ENCODE measurements at places on chromosomes 1 and 21.
A peak's percentile ranks its signal among the peaks of the same experiment; 100 is the strongest.

DNA sequence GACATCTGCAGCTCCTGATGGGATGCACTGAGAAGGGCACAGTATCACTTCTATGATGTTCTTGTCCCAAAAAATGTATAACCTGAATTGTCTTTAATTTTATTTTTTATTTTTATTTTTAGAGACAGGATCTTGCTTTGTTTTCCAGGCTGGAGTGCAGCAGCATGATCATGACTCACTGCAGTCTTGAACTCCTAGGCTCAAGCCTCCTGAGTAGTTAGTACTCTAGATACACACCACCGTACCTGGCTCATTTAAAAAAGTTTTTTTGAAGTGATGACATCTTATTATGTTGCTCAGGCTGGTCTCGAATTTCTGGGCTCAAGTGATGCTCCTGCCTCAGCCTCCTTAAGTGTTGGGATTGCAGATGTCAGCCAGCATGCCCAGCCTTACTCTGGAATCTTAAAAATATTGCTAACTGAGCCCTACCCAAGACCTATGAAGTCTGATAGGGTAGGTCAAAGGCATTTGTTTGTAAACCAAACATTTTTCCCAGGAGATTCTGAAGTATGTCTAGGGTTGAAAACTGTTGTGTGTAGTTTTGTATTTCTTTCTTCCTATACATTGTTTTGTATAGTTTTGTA is 68.9 kb downstream of the ATF6 start:
- H3K4me3 ChIP-seq = no peak overlapping the region
- no peak overlapping the region for H3K27ac ChIP-seq
- no peak for DNase-seq
- peaks cover 78% of the 10 kb centered on the region for H3K36me3 ChIP-seq
- H3K27me3 ChIP-seq = no peaks in the 10 kb centered on the region

DNA sequence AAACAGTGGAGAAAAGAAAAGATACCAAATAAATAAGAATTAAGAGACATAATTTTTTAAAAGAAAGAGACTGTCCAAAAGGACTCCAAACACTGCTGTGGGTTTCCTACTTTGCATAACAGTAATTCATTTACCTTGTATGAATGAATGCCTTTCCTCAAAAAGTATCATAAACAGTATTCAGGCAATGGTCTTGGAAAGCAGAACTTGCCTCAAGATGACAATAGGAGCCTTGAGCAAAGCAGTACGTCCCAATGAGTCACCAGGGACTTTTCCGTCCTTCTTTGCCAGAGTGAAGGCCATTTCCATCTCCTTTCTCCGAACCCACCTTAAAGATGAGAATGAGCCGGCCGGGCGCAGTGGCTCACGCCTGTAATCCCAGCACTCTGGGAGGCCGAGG is 186.4 kb downstream of the ZBTB18 start:
- no peaks in the 10 kb centered on the region for H3K27me3 ChIP-seq
- no peak overlapping the region for H3K4me3 ChIP-seq
- DNase-seq = no peak
- peaks cover 3% of the 10 kb centered on the region for H3K4me1 ChIP-seq

- H3K27me3 ChIP-seq = no peaks in the 10 kb centered on the region
- DNase-seq = peak; percentile 75
- H3K4me1 ChIP-seq = peaks cover 80% of the 10 kb centered on the region
- peak overlapping the region; percentile 69 for H3K4me3 ChIP-seq
- peaks cover 27% of the 10 kb centered on the region for H3K36me3 ChIP-seq
Observed at GRCh38 chr1:26287033-26287711, 7.3 kb downstream of the SH3BGRL3 start.

- no peaks in the 10 kb centered on the region for H3K27me3 ChIP-seq
- no peaks in the 10 kb centered on the region for H3K36me3 ChIP-seq
- H3K4me1 ChIP-seq = no peaks in the 10 kb centered on the region
- no peak for DNase-seq
- no peak overlapping the region for H3K27ac ChIP-seq
- H3K4me3 ChIP-seq = no peak overlapping the region
Observed at GRCh38 chr1:56654126-56654923, 9.2 kb downstream of the PRKAA2 start.

GRCh38 chr1:176364236-176364905 is 98.6 kb upstream of the PAPPA2 start:
- no peaks in the 10 kb centered on the region for H3K36me3 ChIP-seq
- H3K4me3 ChIP-seq = no peak overlapping the region
- no peak overlapping the region for H3K27ac ChIP-seq

- H3K4me3 ChIP-seq = peak overlapping the region; percentile 77
- H3K36me3 ChIP-seq = no peaks in the 10 kb centered on the region
- H3K4me1 ChIP-seq = peaks cover 18% of the 10 kb centered on the region
- peaks cover 33% of the 10 kb centered on the region for H3K27me3 ChIP-seq
Observed at GRCh38 chr1:160070243-160071163, 543 bp upstream of the KCNJ10 start.
